T-helper 2 cell treated with Interferon-gamma antibody and Interleukin-4, amounts not matched to agents 5 μg/mL and 100 μg/mL, for 36 hours (primary cell): ENCODE measurements at places on chromosomes 16 and 17.
A peak's percentile ranks its signal among the peaks of the same experiment; 100 is the strongest.

GRCh38 chr16:2267913-2268666, at the start of gene RNPS1:
RNPS1 (minus strand) TSS chr16:2268126; CDS start chr16:2264643, 3,483 bp downstream.
- H3K27me3 ChIP-seq: no peaks in the 10 kb centered on the region
- H3K27ac ChIP-seq: peak within 1 kb of the TSS; percentile 98
- H3K36me3 ChIP-seq: peaks cover 28% of the 10 kb centered on the region
- peak within 1 kb of the TSS; percentile 93 for H3K4me3 ChIP-seq

- H3K27ac ChIP-seq: no peak overlapping the region
- no peak overlapping the region for H3K4me3 ChIP-seq
- H3K4me1 ChIP-seq: no peaks in the 10 kb centered on the region
- H3K27me3 ChIP-seq: no peaks in the 10 kb centered on the region
Measured at GRCh38 chr17:72176951-72177660, 56.3 kb downstream of the SOX9 start.

DNA sequence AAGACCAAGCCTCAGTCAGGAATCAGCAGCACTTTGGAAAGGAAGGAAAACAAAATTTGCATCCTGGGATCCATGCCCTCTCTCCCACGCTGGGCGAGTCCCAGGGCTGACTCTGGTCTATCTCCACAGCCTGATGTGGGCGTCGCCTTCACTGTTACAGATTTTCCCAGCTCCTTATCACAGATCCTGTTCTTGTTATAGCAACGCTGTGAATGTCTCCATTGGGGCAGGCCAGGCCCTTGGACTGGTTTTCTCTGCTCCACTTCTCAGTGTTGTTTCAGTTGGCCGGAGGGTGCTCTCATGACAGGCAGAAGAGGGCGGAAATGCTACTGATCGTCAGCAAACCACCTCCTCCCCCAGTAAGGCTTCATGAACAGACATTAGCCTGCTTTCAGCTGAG, 127.9 kb upstream of the CDH11 start:
- no peaks in the 10 kb centered on the region for H3K27me3 ChIP-seq
- H3K36me3 ChIP-seq: no peaks in the 10 kb centered on the region
- no peak overlapping the region for H3K4me3 ChIP-seq
- H3K27ac ChIP-seq: no peak overlapping the region
- H3K4me1 ChIP-seq: no peaks in the 10 kb centered on the region

DNA sequence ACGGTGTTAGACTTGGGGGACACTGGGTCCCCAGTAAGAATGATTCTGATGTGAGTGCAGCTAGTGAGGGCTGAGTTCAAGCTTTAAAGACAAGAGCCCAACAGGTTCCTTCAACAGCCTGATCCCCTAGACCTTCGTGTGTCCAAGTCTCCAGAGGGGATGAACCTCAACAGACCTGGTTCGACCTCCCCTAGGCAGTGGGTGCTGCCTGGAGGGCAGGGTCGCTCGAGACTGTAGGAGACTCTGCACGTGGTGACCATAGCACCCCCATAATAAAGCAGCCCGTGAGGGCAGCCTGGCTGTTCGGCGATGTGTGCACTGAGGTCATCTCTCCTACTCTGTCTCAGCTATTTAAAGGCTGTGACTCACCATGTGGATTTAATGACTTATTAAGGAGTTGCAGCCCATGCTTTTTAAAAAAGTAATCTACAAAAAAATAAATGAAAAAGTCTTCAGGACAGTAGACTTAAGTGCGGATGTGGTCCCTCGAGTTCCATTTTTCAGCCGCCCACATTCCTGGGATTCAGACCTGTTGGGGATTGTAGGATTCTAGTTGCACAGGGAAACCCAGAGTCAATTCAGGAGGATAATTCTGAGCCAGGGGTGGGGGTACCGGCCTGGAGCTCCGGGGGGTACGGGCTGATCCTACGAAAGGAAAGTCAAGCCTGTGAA, 23.4 kb upstream of the METRNL start:
- H3K27ac ChIP-seq: no peak overlapping the region
- H3K4me1 ChIP-seq: peaks cover 7% of the 10 kb centered on the region
- DNase-seq: no peak
- no peaks in the 10 kb centered on the region for H3K27me3 ChIP-seq

DNA sequence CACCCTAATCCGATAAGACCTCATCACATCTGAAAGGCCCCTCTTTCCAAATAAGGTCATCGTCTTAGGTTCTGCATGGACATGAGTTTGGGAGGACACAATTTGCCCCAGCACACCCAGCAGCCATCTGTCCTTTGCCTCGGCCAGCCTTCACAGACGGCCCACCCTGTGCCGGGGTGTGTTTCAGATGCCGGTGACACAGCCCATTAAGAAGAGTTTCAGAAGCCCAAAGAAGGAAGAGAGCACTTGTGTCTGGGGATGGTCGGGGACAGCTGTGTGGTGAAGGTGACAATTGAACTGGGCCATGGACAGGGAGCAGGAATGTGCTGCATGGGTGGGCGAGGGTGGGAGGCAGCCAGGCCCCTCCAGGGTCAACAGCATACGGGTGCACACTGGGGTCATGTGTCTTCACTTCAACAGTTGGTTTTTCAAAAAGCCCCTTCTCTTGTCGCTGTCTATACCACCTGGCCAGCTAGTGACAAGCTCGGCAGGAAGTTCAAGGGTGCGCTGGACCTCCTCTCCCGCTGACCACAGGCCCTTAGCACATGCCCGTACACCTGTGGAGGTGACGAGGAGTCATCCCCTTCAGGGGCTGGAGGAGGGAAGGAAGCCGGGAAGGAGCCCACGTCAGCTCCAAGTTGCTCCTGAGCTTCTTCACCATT, 183.1 kb downstream of the C16orf95 start:
- no peak overlapping the region for H3K4me3 ChIP-seq
- DNase-seq: no peak
- H3K36me3 ChIP-seq: no peaks in the 10 kb centered on the region
- H3K27me3 ChIP-seq: no peaks in the 10 kb centered on the region
- no peak overlapping the region for H3K27ac ChIP-seq
